Vein endothelial cell (primary cell): ENCODE measurements at places on chromosomes 5 and 9. TPM values are rescaled to one million over a fixed set of nuclear protein-coding genes. Genes with fewer than 3 reads are reported as not detected.

The PFN3 gene
- total RNA-seq, result not detected in 2 replicates

The SLC6A19 gene
- not detected in 2 replicates for total RNA-seq

The GRXCR2 gene
- not detected in 2 replicates for total RNA-seq

The LECT2 gene
- total RNA-seq, result not detected in 2 replicates

The ADRB2 gene
- total RNA-seq, result 6.5 and 7.5 TPM in 2 replicates

The IFNK gene
- total RNA-seq, result not detected in 2 replicates

The CNTNAP3 gene
- total RNA-seq, result 87.5 and 102 TPM in 2 replicates

The CDH9 gene
- total RNA-seq, result not detected in 2 replicates

The WWC1 gene
- 0.48 TPM in 1 of 2 replicates, not detected in the other for total RNA-seq

The NR5A1 gene
- total RNA-seq, result not detected in 2 replicates

The USP20 gene
- 6.3 and 9.8 TPM in 2 replicates for total RNA-seq
